ENCODE measurements at places on chromosomes 7 and 10. TPM values are rescaled to one million over a fixed set of nuclear protein-coding genes. Genes with fewer than 3 reads are reported as not detected.

GRCh38 chr10:89452193-89452592 is 37.8 kb downstream of the IFIT5 start:
- ATAC-seq = no peak

DNA sequence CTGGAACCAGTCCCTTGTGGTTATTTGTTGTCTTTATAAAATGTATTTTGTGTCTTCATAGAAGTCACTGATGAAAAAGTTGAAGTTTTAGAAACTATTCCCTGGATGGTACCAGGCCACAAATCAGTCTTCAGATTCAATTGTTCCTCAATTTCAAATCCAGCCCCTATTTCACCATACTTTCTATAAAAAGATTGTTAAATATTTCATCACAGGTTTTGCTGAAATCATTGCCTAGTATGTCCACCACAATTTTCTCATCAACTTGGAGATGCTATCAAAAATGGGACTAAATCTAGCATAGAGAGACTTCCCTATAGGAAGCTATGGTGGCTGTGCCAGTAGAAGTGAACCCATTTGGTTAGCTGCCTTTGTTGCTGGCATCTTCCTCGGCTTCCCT is 118.5 kb downstream of the RAB18 start:
- ATAC-seq = no peak

GRCh38 chr10:17980846-17981565 is 29.3 kb downstream of the SLC39A12 start:
- no peak for ATAC-seq

GRCh38 chr10:96670786-96671185 is 49.5 kb downstream of the PIK3AP1 start:
- no peak for ATAC-seq

GRCh38 chr10:16116404-16117304 is 256.3 kb upstream of the MINDY3 start:
- no peak for ATAC-seq

DNA sequence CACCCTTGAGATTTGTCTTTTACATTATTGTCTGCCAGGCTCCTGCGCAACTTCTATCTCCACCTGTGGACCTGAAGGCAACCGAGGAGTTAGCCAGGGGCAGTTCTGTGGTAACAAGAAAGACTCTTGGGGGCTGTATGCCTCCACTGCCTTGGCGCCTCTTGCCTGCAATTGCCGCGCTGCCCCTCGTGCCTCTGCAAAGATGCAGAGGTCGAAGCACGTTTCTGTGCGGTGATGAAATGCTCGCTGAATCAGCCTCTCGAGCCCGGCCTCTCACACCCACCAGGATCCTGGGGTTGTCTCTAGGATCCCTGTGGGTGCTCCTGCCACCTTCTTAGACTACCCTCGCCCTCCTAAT is 486 bp upstream of the LHFPL3 start:
- no peak for ATAC-seq

GRCh38 chr7:156998988-156999957 is 11.2 kb downstream of the MNX1 start:
- ATAC-seq = peak; percentile 34

DNA sequence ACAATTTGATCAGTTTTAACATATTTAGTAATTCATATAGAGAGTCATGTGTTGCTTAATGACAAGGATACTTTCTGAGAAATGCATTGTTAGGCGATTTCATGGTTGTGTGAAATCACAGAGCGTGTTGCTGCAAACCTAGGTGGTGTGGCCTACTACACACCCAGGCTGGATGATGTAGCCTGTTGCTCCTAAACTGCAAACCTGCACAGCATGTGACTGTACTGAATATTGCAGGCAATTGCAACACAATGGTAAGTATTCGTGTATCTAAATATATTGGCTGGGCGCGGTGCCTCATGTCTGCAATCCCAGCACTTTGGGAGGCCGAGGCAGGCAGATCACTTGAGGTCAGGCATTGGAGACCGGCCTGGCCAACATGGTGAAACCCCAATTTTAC is 73.7 kb upstream of the BAIAP2L1 start:
- peak; percentile 99 for ATAC-seq

DNA sequence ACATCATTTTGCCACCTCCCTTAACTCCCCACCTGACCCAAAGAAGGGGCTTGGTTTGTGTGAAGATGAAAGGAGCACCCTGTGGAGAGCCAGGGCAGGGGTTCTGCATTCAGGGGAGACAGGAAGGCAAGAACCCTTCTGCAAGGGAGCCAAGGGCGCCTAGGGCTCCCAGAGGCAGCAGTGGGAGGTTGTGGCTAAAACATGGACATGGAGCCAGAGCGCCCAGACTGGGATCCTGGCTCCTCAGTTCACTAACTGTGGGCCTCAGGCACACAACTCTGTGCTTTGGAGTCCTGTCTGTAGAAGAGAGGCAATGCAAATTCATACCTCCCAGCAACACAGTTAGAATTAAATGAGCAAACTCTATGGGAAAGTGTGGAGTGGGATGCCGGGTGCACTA is 123.1 kb upstream of the MACROH2A2 start:
- ATAC-seq = no peak

GRCh38 chr10:72277340-72277995 is 3.7 kb downstream of the DDIT4 start:
- no peak for ATAC-seq

GRCh38 chr10:116848032-116848943 is 1.0 kb upstream of the ENO4 start:
- ATAC-seq = no peak

The BUD31 gene
- 98.9 TPM for total RNA-seq

The SND1 gene
- 115 TPM for total RNA-seq

The EPC1 gene
- 15.0 TPM for total RNA-seq

All from esophagus mucosa (tissue), 1 donor.